ENCODE measurements at places on chromosomes 11 and 22.
A peak's percentile ranks its signal among the peaks of the same experiment; 100 is the strongest.

GRCh38 chr11:20963596-20963995 is 294.2 kb downstream of the NELL1 start:
- no peaks in the 10 kb centered on the region for H3K4me1 ChIP-seq
- H3K27ac ChIP-seq = no peak overlapping the region
- H3K27me3 ChIP-seq = no peaks in the 10 kb centered on the region
- no peak overlapping the region for H3K4me3 ChIP-seq

DNA sequence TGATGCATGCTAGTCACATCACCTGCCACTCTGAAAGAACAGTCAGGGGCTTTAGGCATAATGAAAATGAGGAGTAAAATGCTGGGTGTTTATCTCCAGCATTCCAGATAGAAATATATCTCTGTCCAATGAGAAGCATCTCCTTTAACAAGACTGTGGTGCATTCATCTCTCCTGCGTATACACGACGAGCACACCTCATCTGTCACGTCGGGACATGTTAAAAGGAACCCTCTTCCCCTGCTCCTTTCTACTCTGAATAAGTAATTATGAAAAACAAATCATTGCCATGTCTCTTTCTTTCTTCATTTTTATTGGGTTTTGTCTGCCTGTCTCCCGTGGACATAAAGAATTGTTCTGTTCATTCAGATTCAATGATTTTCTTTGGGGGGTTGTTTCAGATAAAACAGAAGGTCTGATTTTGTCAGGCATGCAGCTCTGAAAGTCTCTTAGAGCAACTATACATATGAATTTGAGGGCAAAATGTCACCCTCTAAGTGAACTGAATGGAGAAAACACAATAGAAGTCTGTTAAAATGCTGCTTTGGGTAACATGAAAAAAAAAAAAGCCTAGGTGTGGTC is 195.0 kb downstream of the MAML2 start:
- H3K4me1 ChIP-seq = peaks cover 8% of the 10 kb centered on the region
- no peaks in the 10 kb centered on the region for H3K27me3 ChIP-seq
- H3K36me3 ChIP-seq = peaks cover 9% of the 10 kb centered on the region
- no peak overlapping the region for H3K4me3 ChIP-seq
- H3K27ac ChIP-seq = no peak overlapping the region
- DNase-seq = no peak

GRCh38 chr11:123061403-123062157 is at the start of gene HSPA8:
Gene HSPA8 (minus strand): TSS chr11:123062136. CDS start chr11:123061324, 812 bp downstream.
- H3K36me3 ChIP-seq = peaks cover 77% of the 10 kb centered on the region
- peaks cover 39% of the 10 kb centered on the region for H3K4me1 ChIP-seq
- H3K27me3 ChIP-seq = no peaks in the 10 kb centered on the region
- H3K4me3 ChIP-seq = peak within 1 kb of the TSS; percentile 98

DNA sequence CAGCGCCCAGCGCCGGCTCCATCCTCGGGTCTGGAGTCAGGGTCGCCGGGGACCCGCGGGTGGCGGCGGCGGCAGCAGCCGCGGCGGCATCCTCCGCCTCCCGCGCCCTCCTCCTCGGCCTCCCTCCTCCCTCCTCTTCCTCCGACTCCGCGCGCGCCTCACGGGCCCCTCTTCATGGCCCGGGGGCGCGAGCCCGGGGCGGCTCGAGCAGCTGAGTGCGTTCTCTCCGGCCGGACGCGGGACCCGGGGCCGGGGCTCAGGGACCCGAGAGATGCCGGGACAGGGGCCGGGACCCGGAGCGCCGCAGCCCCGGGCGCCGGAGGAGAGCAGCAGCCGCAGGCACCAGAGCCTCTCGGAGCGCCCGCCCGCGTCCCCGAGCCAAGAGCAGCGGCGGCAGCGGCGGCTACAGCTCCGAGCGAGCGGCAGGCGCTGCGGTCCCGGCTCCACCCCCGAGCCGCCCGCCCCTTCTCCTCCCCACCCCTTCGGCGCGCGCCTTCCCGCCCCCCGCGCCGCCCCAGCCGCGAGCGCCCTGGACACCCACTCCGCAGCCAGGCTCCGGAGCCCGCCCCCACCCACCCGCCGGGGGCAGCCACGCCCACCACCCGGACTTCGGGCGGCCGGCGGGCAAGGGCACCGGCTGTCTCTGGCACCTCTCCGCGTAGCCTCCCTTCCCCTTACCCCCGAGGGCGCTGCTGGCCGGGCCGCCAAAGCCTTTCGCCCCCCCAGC is at the start of gene CHST1:
TSS of gene CHST1 (minus strand) at position 417 of the 727 bp plus-strand sequence. CDS start 14,699 bp downstream, outside the sequence.
- H3K27me3 ChIP-seq = peaks cover 66% of the 10 kb centered on the region
- H3K36me3 ChIP-seq = no peaks in the 10 kb centered on the region
- peaks cover 2% of the 10 kb centered on the region for H3K4me1 ChIP-seq
- DNase-seq = peak; percentile 35
- H3K4me3 ChIP-seq = peak within 1 kb of the TSS; percentile 53
- no peak within 1 kb of the TSS for H3K27ac ChIP-seq

DNA sequence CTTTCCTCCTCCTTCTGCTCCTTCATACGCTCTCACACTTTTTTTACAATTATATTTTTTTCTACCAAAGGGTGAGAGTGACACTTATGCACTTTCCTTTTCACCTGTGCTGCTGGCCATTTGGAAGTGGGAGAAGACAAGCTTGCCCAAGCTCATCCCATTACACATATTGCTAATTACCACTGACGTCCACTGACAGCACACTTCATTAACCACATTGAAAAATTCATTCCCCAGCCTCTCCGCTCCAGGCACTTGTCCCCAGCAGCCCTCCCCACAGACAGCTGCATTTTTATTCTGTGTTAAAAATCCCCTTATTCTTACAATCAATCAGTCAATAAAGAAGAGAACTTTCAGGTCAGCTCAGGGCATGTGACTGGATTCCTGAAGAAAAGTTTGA is 175.1 kb downstream of the LRRC4C start:
- H3K27me3 ChIP-seq = no peaks in the 10 kb centered on the region
- H3K4me1 ChIP-seq = no peaks in the 10 kb centered on the region
- no peaks in the 10 kb centered on the region for H3K36me3 ChIP-seq
- no peak overlapping the region for H3K4me3 ChIP-seq
- H3K27ac ChIP-seq = no peak overlapping the region

DNA sequence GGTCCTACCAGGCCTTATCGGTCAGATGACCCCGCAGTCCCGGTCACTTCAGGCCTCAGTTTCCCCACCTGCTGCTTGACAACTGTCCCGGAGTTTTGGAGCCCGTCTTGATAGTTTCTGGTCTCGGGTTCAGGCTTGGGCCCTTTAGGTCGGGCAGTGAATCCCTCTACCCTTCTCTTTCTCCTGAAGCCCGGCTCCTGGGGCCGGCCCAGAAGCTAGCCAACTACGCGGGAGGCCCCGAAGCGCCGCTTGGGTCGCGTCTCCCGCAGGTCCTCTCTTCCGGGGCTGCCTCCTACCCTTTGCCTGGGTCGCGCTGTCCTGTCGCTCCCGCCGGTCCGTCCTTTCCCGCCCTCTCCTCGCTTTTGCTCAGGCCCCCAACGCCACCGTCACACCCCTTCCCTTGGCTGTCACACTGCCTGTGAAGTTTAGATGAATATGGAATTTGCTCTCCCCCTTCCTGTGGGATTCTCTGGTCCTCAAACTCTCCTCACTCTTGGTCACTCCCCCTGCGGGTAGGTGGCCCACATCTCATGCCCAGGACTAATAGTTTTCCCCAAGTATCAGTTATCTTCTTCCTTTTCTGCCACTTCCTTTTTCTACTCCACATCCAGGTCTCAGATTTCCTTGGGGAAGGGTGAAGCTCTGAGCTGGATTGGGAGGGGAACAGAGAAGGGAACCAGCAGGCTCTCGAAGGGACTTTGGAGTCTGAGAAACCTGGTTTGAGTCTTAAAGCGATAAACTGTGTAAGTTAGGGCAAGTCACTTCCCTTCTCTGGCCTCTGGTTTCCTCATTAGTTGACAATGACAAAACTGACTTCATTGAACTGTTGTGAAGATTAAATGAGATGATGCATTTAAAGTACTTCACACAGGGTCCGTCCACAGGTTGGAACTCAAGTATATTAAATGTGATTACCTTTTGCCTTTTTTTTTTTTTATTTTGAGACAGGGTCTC is 790 bp downstream of the RAB1B start:
- peak; percentile 38 for DNase-seq
- H3K4me1 ChIP-seq = peaks cover 52% of the 10 kb centered on the region
- H3K4me3 ChIP-seq = peak overlapping the region; percentile 84
- no peaks in the 10 kb centered on the region for H3K27me3 ChIP-seq
- H3K36me3 ChIP-seq = peaks cover 51% of the 10 kb centered on the region
- peak overlapping the region; percentile 98 for H3K27ac ChIP-seq

DNA sequence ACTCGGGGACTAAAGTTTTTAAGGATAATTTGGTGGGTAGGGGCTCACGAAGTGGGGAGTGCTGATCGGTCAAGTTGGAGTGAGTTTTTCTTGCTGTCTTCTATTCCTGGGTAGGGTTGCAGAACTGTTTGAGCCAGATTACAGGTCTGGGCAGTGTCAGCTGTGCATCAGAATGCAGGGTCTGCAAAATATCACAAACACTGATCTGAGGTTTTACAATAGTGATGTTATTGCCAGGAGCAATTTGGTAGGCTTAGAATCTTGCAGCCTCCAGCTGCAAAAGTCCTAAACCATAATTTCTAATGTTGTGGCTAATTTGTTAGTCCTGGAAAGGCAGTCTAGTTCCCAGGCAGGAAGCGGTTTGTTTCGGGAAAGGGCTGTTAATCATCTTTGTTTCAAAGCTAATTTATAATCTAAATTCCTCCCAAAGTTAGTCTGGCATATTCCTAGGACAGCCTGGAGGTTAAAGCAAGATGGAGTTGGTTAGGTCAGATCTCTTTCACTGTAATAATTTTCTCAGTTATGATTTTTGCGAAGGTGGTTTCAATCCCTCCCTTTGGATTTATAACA is 39.7 kb upstream of the CALCA start:
- no peaks in the 10 kb centered on the region for H3K36me3 ChIP-seq
- no peak overlapping the region for H3K4me3 ChIP-seq
- no peak overlapping the region for H3K27ac ChIP-seq
- no peak for DNase-seq
- H3K27me3 ChIP-seq = peaks cover 30% of the 10 kb centered on the region
- H3K4me1 ChIP-seq = no peaks in the 10 kb centered on the region

GRCh38 chr11:71209181-71209580 is 43.2 kb downstream of the SHANK2 start:
- H3K4me3 ChIP-seq = no peak overlapping the region
- no peaks in the 10 kb centered on the region for H3K4me1 ChIP-seq
- H3K27me3 ChIP-seq = no peaks in the 10 kb centered on the region
- DNase-seq = no peak
- no peak overlapping the region for H3K27ac ChIP-seq

DNA sequence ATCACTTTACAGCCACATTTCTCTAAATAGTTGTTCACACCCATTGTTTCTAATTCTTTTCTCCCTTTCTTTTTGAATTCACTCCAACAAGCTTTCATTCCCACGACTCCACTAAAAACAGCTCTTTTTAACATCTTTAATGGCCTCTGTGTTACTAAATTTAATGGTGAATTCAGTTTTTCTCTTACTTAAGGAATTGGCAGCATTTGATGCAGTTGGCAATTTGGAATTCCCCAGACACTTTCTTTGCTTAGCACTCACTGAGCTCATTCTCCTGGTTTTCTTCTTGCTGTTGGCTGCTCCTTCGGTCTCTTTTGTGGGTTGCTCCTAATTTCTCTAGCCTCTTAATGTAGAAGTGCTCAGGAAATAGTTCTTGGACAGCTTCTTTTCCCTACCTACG is 40.5 kb upstream of the OR9Q1 start:
- no peaks in the 10 kb centered on the region for H3K4me1 ChIP-seq
- peaks cover 6% of the 10 kb centered on the region for H3K27me3 ChIP-seq
- H3K36me3 ChIP-seq = no peaks in the 10 kb centered on the region
- no peak for DNase-seq

DNA sequence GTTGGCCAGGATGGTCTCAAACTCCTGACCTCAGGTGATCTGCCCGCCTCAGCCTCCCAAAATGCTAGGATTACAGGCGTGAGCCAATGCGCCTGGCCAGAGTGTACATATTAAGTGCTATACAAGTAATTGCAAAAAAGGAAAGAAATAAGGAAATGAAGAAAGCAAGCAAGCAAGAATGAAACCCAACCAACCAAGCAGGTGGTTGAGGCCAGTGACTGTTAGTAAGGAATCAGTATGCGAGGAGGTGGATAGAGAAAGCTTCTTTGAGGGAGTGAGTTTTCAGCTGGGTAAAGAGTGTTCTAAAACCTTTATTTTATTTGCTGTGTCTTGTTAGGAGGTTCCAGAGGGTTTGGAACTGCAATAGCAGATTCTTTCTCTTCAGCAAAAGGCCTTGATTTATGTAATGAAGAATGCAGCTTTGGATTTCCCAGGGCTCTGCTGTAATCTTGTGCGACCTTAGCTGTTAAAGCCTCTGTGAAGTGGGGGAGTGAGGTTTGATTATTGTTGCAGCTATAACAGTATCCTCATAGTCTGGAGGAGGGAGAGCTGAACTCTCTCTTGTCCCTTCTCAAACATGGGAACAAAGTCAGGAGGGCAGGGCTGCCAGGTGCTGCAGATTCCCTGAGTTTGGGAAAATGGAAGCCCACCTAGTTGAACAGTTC is 5.7 kb downstream of the AMPD3 start:
- no peaks in the 10 kb centered on the region for H3K27me3 ChIP-seq
- peaks cover 36% of the 10 kb centered on the region for H3K36me3 ChIP-seq
- H3K4me1 ChIP-seq = peaks cover 45% of the 10 kb centered on the region
- no peak for DNase-seq

DNA sequence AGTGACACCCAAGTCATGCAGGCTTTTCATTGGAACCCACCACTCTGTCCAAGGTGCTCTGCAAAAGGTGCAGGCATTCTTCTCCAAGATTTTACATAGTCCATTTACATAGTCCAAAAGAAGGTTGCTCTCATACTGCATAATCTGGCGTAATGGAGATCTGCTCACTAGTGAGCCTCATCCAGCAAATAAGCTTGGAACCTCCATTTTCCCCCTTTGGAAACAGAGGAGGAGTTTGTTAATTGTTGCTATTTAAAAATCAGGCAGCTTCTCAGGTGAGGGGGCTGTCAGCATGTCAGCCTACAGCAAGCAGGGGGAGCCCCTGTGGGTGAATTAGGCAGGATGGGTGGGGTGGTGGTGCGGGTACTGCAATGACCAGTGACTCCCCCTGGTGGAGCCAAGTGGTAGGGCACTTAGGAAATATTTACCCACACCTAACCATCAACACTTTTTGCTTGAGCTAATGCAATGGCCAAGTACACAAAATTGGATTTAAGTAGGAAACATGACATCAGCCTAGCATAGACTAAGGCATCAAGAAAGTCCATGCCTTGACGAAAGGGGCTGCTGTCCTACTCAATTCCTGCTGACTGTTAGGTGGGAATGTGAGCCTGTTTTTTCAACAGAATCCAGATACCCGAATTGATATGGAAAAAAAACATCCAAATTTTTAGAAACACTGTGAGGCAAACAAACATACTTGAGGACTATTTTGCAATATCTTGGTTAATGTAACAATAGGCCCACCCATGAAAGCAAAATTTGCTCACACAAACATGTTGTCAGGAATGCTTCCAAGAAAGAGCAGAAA is 64.5 kb downstream of the AMBRA1 start:
- no peaks in the 10 kb centered on the region for H3K27me3 ChIP-seq
- no peak overlapping the region for H3K4me3 ChIP-seq
- H3K36me3 ChIP-seq = peaks cover 7% of the 10 kb centered on the region

Data from activated CD8-positive, alpha-beta T cell treated with anti-CD3 and anti-CD28 coated beads, Interleukin-2, amount 10 ng/mL, durations not matched to agents 7 days and 5 days (primary cell).